ENCODE measurements at places on chromosomes 12 and 14.

- DNase-seq: no peak
These were observed 155.7 kb upstream of the LRIG3 start for GRCh38 chr12:59075968-59076490.

GRCh38 chr14:54410215-54410614 is 13.4 kb downstream of the CDKN3 start:
- DNase-seq: no peak

- no peak for DNase-seq
These were observed 8.9 kb downstream of the ARL6IP4 start for GRCh38 chr12:122989225-122989839.

DNA sequence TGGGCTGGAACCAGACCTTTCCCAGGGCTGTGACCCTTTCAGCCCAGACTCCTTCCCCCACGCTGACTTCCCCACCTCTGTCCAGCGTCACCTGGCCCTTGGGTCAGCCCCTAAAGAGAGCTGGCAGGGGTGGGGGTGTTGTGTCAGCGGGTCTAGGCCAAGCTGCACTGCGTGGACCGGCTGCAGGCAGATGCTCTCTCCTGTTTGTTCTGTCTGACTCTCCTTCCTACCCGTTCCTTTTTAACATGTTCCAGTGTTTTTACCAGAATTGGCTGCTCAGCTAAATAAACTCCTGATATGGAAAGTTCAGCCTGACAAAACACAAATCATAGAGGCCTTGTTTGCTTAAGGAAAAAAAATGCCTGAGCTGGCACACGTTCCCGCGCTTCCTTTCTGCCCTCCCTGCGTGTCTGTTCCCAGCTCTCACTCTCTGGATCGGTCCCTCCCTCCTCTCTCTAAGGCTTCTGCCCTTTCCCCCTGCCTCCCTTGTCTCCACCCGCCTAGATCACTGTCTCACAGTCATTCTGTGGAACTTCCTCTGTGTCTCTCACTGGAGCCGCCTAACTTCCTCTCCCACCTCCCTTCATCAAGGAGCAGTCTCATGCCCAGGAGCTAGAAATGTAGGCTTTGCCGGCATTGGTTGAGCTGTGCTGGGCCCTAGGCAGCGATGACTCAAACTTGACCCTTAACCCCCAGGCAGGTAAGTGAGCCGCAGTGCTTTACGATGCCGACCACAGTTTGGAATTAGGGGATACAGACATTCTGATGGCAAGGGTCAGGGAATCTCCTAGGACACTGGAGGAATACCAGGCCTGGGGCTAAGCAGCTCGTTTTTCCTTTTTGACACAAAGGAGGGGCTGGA is 15.5 kb upstream of the MLXIP start:
- DNase-seq: peak; percentile 69

DNA sequence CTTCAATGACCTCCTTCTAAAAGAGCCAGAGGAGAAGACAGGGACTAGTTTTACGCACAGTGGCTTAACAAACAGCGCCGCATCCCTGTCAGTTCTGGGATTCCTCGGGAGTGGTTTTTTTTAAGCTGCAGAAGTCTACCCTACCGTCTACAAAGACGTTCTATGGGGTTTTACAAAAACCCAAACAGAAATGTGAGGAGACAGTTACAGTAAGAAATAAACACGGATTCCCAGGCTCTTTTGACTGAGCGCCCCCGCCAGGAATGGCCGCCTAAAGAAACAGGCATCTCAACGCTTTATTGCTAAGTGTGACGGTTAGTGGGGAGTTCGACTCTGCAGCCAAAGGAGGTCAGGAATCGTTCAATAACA is 484 bp downstream of the ALKBH1 start:
- peak; percentile 49 for DNase-seq

GRCh38 chr14:74913986-74914573 is 9.0 kb downstream of the RPS6KL1 start:
- DNase-seq: peak; percentile 69

Data from fibroblast of skin of abdomen (primary cell).